ENCODE measurements at places on chromosomes 4 and X. TPM values are rescaled to one million over a fixed set of nuclear protein-coding genes. Genes with fewer than 3 reads are reported as not detected.
A peak's percentile ranks its signal among the peaks of the same experiment; 100 is the strongest.

DNA sequence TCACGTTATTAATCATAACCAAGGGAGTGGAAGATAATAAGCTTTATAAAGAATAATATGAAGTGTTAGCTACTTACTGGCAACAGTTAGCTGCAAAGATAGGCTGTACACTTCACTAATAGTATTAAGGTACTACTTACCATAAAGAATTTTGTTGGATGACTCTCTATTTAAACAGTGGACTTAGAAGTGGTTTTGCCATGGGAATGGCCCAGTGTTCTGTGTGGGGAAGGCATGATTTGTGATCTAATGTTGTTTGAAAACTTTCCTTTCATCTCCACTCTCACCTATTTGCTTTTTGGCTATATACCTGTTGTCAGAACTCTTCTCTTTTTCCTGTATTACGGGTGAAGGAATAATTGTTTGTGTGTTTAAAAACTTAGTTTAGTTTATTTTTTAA is 23.0 kb downstream of the FHDC1 start:
- H3K36me3 ChIP-seq, result peaks cover 15% of the 10 kb centered on the region
- H3K27ac ChIP-seq, result no peak overlapping the region
- no peaks in the 10 kb centered on the region for H3K27me3 ChIP-seq
- no peak for DNase-seq
- H3K4me1 ChIP-seq, result peaks cover 49% of the 10 kb centered on the region
- H3K4me3 ChIP-seq, result no peak overlapping the region

- H3K27me3 ChIP-seq, result no peaks in the 10 kb centered on the region
- no peaks in the 10 kb centered on the region for H3K36me3 ChIP-seq
- DNase-seq, result no peak
- H3K27ac ChIP-seq, result no peak overlapping the region
- no peaks in the 10 kb centered on the region for H3K4me1 ChIP-seq
Observed at GRCh38 chr4:105305019-105305836, 158.6 kb downstream of the TET2 start.

DNA sequence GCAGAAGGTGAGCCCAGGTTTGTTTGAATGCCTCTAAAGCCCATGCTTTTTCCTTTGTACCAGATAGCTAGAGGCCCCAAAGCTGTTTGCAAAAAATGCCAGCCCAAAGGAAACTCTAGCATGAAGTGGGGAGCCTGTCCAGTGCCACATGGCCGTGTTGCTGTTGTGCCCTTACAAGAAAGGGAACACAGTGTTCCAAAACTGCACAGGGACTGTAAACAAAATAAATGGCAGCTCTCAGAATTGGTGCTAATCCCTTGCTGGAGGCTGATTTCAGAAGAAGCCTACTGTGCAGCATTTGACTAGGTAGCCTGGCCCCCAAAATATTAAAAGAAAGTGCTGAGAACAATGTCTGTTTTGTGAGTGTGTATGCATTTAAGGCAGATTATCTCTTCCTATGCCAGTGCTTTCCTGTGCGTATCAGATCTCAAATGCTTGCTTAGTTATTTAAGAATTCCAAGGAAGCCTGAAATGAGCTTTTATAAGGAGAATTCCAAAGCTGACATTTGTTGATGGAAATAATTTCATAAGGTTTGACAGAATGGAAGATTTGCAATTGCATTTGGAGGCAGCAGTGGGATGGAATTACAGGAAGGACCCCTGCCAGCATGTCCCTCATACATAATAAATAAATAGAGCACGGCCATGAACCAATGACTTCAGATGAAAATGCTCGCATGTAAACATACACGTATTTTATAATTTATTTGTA is 115.7 kb downstream of the IRF2 start:
- no peak overlapping the region for H3K27ac ChIP-seq
- no peak overlapping the region for H3K4me3 ChIP-seq
- H3K27me3 ChIP-seq, result no peaks in the 10 kb centered on the region

DNA sequence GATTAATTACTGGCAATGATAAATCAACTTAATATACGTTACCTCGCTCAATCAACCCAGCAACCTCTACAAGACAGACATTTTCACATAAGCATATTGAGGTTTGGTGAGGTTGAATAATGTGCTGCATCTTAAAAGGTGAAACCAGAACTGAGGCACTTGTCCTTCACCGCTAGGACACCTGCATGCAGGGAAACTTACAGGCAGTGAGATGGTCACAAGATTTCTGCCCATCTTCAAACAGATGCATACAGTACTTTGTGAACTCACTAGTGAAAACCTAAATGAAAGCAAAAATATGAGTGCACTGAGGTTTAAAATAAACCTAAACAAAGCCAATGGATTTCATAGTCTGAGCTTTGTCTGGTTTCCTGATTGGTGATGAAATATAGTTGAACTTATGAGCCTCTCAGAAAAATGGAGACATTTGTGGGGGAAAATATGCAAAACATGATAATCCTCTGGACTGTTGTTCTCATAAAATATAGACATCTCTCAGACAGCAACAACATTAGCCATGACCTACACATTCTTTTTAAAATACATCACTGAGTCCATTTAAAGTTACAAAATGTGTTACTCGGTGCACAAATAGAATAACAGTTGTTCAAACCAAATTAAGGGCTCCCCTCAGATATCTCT is 20.9 kb upstream of the PRSS12 start:
- no peaks in the 10 kb centered on the region for H3K27me3 ChIP-seq
- no peaks in the 10 kb centered on the region for H3K4me1 ChIP-seq
- H3K36me3 ChIP-seq, result no peaks in the 10 kb centered on the region
- no peak overlapping the region for H3K27ac ChIP-seq
- no peak overlapping the region for H3K4me3 ChIP-seq
- no peak for DNase-seq

- DNase-seq, result no peak
- H3K4me3 ChIP-seq, result no peak overlapping the region
- no peaks in the 10 kb centered on the region for H3K27me3 ChIP-seq
- H3K27ac ChIP-seq, result no peak overlapping the region
- no peaks in the 10 kb centered on the region for H3K36me3 ChIP-seq
Observed at GRCh38 chr4:147396105-147396504, 84.8 kb upstream of the EDNRA start.

The HTN3 gene
- total RNA-seq, result not detected

GRCh38 chr4:169756971-169757574 is 671 bp downstream of the HPF1 start:
- H3K27ac ChIP-seq, result peak overlapping the region; percentile 79
- peak overlapping the region; percentile 97 for H3K4me3 ChIP-seq
- H3K27me3 ChIP-seq, result no peaks in the 10 kb centered on the region
- H3K4me1 ChIP-seq, result peaks cover 13% of the 10 kb centered on the region
- H3K36me3 ChIP-seq, result peaks cover 14% of the 10 kb centered on the region

GRCh38 chr4:4299006-4299405 is 9.0 kb downstream of the ZBTB49 start:
- H3K27ac ChIP-seq, result no peak overlapping the region
- H3K27me3 ChIP-seq, result no peaks in the 10 kb centered on the region
- no peaks in the 10 kb centered on the region for H3K4me1 ChIP-seq
- no peak overlapping the region for H3K4me3 ChIP-seq

The CRMP1 gene
- 6.2 TPM for total RNA-seq

GRCh38 chrX:49214996-49215526 is 15.1 kb upstream of the SYP start:
- no peak overlapping the region for H3K4me3 ChIP-seq
- DNase-seq, result no peak
- H3K36me3 ChIP-seq, result no peaks in the 10 kb centered on the region
- no peaks in the 10 kb centered on the region for H3K27me3 ChIP-seq
- no peak overlapping the region for H3K27ac ChIP-seq

The BRS3 gene
- not detected for total RNA-seq

- no peak overlapping the region for H3K4me3 ChIP-seq
- DNase-seq, result no peak
- H3K27me3 ChIP-seq, result no peaks in the 10 kb centered on the region
- H3K4me1 ChIP-seq, result no peaks in the 10 kb centered on the region
Observed at GRCh38 chr4:173311368-173311767, 22.8 kb downstream of the HMGB2 start.

GRCh38 chrX:24858004-24858746 is 157.6 kb downstream of the ARX start:
- no peak for DNase-seq
- H3K27me3 ChIP-seq, result no peaks in the 10 kb centered on the region
- no peak overlapping the region for H3K27ac ChIP-seq

DNA sequence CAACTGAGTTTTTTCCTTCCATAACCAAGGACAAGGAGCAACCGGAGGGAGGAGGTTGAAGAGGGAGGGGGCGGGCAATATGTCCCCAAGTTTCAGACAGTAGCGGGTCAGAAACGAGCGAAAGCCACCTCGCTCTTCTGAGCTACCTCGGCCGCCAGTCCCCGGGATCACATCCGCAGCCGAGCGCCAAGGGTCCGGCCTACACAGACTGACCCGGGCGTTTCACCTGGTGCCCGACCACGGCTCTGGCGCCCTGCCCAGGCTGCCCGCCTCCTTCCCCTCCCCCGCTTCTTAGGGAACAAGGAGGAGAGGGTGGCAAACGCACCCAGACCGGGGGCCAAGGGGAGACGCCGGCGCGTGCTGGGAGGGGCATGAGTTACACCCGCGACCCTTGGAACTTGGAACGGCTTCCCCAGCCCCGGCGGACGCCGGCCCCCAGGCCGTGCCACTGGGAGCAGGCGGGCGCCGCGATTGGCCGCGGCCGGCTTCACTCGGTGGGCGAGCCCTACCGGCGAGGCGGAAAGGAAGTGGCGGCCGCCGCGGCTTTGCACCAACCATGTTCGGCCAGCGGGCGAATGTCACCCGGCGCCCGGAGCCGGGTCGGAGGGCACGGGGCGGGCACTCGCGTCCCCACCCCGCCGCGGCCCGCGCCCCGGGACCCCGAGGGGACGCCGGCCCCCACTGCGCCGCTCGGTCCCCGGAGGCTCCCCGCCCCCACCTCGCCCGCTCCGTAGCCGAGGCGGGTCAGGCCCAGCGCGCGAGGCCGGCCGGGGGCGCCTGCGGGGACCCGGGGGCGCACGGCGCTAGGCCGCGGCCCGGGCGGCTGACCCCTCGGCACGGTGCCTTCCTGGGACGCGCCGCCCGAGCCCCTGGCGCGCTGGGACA is 1.5 kb downstream of the IRF2 start:
- H3K4me3 ChIP-seq, result peak overlapping the region; percentile 86
- H3K27ac ChIP-seq, result peak overlapping the region; percentile 99
- H3K4me1 ChIP-seq, result peaks cover 64% of the 10 kb centered on the region
- no peaks in the 10 kb centered on the region for H3K36me3 ChIP-seq
- peak; percentile 91 for DNase-seq

- no peaks in the 10 kb centered on the region for H3K4me1 ChIP-seq
- DNase-seq, result no peak
- no peak overlapping the region for H3K27ac ChIP-seq
Observed at GRCh38 chrX:103362474-103362873, 6.2 kb downstream of the TCEAL9 start.

GRCh38 chr4:87009095-87009648 is 74.4 kb downstream of the AFF1 start:
- no peaks in the 10 kb centered on the region for H3K36me3 ChIP-seq
- H3K4me3 ChIP-seq, result peak overlapping the region; percentile 80
- H3K4me1 ChIP-seq, result peaks cover 78% of the 10 kb centered on the region
- no peak for DNase-seq
- H3K27ac ChIP-seq, result peak overlapping the region; percentile 20

- H3K36me3 ChIP-seq, result no peaks in the 10 kb centered on the region
- DNase-seq, result no peak
- H3K4me3 ChIP-seq, result no peak overlapping the region
- no peaks in the 10 kb centered on the region for H3K4me1 ChIP-seq
- H3K27ac ChIP-seq, result no peak overlapping the region
Observed at GRCh38 chrX:140510895-140511295, 6.0 kb upstream of the SOX3 start.

GRCh38 chr4:105483840-105484239 is 10.0 kb upstream of the PPA2 start:
- no peaks in the 10 kb centered on the region for H3K36me3 ChIP-seq
- no peak for DNase-seq
- H3K4me1 ChIP-seq, result no peaks in the 10 kb centered on the region
- H3K27ac ChIP-seq, result no peak overlapping the region
- H3K27me3 ChIP-seq, result no peaks in the 10 kb centered on the region
- no peak overlapping the region for H3K4me3 ChIP-seq

DNA sequence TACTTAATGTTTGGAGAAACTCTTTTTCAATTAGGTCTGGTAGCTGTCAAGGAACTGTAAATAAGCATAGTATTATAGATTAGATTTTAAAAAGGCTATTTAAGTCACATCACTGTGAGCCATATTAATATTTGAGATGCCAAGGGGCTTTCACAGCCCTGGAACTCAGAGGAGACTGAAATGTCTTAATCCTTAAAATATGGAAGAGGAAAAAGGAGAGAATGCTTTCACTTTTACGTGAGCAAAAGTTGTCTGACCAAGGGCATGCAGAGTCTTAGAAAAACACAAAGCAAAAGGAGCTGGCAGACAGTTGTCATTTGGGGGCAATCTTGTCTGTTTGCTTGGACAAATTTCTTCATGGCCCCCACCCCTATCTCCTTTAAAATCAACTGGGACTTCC is 253.2 kb upstream of the IGFBP7 start:
- DNase-seq, result no peak
- H3K4me1 ChIP-seq, result no peaks in the 10 kb centered on the region
- H3K36me3 ChIP-seq, result no peaks in the 10 kb centered on the region
- H3K4me3 ChIP-seq, result no peak overlapping the region

GRCh38 chr4:52925531-52925968 is 63.4 kb downstream of the RASL11B start:
- H3K4me3 ChIP-seq, result no peak overlapping the region
- no peaks in the 10 kb centered on the region for H3K4me1 ChIP-seq
- H3K27me3 ChIP-seq, result no peaks in the 10 kb centered on the region
- no peaks in the 10 kb centered on the region for H3K36me3 ChIP-seq
- DNase-seq, result no peak

The STAP1 gene
- total RNA-seq, result 3.4 TPM

- no peaks in the 10 kb centered on the region for H3K27me3 ChIP-seq
Observed at GRCh38 chr4:51895816-51896408, 53.0 kb downstream of the DCUN1D4 start.

The ARAP2 gene
- 74.5 TPM for total RNA-seq

GRCh38 chr4:128812442-128813235 is 3.1 kb downstream of the JADE1 start:
- H3K36me3 ChIP-seq, result no peaks in the 10 kb centered on the region
- peak overlapping the region; percentile 87 for H3K4me3 ChIP-seq
- H3K27ac ChIP-seq, result peak overlapping the region; percentile 96
- peaks cover 17% of the 10 kb centered on the region for H3K4me1 ChIP-seq
- DNase-seq, result peak; percentile 62
- no peaks in the 10 kb centered on the region for H3K27me3 ChIP-seq
